ENCODE measurements at places on chromosomes 13 and 19. TPM values are rescaled to one million over a fixed set of nuclear protein-coding genes. Genes with fewer than 3 reads are reported as not detected.

Gene BEST2
- not detected for polyA plus RNA-seq

GRCh38 chr19:3760871-3761361 lies 576 bp downstream of the APBA3 start:
- DNase-seq, result no peak

DNA sequence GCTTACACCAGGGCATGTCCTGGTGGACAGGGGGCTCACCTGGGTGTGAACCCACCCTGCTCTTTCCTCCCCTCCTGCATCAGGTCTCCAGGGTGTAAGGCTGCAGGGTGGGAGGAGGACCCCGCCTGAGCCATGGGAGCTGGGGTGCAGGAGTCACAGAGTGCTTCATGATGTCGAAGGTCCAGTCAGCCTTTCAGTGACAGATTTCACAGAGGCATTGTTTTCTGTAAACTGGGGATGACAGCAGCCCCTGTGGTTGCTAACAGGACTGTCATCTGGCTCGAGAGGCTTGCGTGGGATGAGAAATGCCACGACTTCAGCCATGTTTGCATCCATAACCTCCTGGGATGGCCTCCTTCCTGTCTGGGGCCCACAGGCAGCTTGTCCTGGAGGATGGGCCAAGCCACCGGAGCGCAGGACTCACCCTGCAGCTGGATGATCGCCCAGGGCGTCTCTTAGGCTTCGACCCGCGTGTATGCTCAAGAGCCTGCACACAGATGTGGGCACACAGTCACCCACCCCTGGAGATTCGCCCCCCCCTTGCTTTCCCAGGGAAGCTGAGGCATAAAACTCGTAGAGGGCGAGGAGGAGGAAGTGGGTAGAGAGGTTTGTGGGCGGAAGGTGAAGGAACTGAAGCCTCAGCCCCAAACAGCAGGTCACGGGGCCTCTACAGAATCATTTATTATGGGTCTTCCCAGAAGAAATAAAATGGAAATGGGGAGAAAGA lies 4.9 kb downstream of the NANOS3 start:
- DNase-seq, result no peak

DNA sequence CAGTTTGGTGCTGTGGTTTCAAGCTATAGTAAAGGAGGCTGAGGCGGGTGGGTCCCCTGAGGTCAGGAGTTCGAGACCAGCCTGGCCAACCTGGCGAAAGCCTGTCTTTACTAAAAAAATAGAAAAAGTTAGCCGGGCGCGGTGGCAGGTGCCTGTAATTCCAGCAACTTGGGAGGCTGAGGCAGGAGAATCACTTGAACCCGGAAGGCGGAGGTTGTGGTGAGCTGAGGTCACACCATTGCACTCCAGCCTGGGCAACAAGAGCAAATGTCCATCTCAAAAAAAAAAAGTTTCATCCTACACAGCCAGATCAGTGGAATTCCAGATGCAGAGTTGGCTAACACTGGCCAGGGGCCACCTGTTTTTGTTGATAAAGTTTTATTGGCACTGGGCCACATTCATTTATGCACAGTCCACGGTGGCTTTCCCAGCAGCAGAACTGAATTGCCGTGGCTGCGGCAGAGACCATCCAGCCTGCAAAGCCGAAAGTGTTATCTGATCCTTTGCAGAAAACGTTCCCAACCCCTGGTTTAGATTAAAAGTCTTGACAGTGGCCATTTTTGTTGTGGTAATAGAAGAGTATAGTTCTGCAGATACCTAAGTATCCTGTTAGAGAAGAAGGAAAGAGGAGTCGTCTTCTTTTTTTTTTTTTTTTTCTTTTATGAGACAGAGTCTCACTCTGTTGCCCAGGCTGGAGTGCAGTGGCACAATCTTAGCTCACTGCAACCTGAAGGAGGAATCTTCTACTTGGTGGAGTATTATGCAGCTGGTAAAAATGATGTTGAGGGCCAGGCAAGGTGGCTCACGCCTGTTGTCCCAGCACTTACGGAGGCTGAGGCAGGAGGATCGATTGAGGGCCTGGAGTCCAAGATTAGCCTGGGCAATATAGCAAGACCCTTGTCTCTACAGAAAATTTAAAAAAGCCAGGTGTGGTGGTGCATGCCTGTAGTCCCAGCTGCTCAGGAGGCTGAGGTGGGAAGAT lies 8.7 kb downstream of the NCLN start:
- no peak for DNase-seq

DNA sequence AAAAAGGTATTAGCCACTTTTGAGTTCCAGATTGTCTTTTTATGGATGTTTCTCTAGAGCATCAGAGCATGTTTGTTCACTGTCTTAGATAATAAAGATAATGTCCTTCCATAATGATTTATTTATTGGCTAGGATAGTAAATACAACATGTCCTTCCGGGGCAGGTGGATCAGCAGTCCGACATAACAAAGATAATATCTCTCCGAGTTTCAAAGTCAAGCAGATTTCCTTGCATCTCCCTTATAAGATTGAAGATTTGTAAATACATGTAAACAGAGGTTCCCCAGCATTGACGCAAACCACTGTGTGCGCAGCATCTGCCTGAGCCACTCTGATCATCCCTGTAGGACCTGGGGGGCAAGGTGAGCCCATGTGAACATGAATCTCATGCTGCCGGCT lies 8.8 kb upstream of the KLK15 start:
- DNase-seq, result no peak

GRCh38 chr19:7869453-7869909 lies 4.7 kb downstream of the PRR36 start:
- no peak for DNase-seq
